ENCODE measurements at places on chromosomes 1 and 21.

- DNase-seq, result no peak
These were observed 28.5 kb upstream of the LRRC8C start for GRCh38 chr1:89604414-89604735.

- DNase-seq, result no peak
These were observed 27.2 kb downstream of the PROK1 start for GRCh38 chr1:110477967-110478640.

- DNase-seq, result peak; percentile 10
These were observed 146.1 kb upstream of the FGGY start for GRCh38 chr1:59150577-59151386.

- no peak for DNase-seq
These were observed 961 bp downstream of the RBM15 start for GRCh38 chr1:110340207-110340468.

DNA sequence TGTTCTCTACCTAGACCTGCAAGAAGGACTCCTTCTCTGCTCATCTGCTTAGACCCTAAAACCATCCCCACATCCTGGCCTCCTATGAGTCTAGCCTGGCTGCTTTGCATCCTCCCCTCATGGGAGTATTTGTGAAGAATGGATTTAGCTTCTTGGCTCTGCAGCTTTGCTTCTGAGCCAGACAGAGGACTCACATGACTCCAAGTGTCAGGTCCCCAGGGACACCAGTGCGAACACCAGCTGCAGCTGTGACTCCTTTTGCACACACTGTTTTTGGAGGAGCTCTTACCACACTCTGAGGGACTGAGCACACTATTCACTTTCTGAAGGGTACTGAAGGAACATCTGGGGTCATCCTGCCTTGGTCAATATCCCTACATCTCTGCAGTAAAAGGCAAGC lies 131.8 kb upstream of the SGIP1 start:
- DNase-seq, result no peak

GRCh38 chr1:219514728-219515127 lies 98.2 kb downstream of the ZC3H11B start:
- no peak for DNase-seq

DNA sequence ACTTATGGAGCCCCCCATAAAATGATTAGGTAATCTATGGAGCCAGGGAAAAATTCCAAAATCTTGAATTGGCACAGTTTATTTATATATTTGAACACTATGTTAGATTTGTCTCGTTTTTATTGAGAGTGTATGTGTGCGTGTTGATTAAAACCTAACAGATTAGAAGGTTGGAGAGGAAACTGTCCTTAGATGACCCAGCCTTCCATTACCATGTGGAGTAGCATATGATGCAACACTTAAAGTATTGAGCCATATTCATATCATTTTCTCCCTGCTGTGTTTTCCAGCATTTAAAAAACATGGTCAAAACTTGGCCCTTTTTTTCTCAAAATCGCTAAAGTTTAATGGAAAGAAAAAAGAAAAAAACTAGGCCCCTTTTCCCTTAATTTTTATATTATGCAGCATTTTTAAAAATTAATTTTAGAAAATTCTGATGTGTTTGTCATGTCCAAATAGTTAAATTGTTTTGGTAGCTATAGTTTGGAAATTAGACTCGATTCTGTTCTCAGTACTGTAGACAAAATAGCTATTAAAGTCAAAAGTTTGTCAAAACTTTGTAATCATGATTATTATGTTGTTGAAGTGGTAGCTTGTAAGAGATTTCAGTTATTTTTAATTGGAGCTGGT lies 2.3 kb downstream of the LRRC8D start:
- DNase-seq, result no peak

DNA sequence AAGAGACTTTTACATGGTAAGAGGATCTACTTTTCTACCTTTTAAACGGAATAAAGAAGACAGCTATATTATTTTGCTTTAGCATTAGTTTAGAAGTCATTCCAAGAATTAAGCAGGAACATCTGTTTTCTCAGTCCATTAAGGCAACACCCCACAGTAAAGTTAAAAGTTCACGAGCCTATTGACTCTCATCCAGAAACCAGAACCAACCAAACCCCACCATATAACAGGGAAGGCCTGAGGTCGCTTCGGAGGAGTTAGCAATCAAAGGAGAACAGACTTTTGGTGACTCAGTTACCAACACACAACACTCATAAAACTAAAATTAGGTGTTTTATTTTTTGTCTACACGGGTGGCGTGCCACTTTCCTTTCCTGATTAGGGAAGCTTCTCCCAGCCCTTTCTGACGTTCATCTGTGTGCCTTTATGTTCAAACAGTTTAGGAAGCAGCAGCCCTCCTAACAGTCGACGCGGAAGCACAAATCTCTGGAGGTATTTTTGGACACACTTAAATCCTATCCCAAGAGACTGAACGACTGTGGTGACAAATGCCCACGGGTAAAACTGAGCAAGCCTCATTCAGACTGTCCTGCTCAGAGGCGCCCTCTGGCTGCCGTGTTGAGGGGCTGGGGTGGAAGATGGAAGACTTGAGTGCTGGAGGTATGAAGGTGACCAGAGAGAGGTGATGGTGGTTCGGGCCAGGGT lies 8.6 kb upstream of the PLA2G2C start:
- DNase-seq, result peak; percentile 72

DNA sequence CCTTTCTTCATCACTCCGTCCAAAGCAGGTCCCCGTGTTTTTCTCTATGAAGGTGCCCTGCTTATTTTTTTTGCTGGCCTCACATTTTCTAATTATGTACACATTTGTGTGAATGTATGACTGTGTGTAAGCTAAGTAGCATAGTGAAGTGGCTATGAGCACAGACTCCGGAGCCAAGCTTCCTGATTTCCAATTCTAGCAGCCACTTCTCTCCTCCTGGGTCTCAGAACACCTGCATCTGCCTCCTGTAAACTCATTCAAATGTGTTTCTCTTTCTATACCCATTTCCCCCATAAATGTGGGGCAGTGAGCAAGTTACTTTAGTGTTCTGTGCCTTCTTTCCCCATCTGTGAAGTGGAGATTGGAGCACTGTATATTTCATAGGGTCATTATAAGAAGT lies 2.1 kb downstream of the SLAMF6 start:
- DNase-seq, result no peak

DNA sequence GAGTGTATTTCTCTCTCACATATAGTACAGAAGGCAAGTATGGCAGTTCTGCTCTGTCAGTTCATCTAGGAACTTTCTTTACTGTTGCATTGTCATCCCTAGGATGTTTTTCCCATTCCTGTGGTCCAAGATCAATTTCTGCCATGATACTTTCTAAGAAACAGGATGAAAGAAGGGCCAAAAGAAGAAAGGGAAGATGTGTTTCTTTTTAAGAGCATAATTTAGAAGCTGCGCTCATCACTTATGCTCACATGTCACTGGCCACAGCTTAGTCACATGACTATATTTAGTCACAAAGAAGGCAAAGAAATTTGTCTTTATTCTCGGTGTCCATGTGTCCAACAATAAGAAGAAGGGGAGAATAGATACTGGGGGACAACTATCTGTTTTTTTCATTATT lies 7.0 kb upstream of the MAST2 start:
- DNase-seq, result no peak

- DNase-seq, result no peak
These were observed 75.5 kb upstream of the MACF1 start for GRCh38 chr1:39128959-39129358.

DNA sequence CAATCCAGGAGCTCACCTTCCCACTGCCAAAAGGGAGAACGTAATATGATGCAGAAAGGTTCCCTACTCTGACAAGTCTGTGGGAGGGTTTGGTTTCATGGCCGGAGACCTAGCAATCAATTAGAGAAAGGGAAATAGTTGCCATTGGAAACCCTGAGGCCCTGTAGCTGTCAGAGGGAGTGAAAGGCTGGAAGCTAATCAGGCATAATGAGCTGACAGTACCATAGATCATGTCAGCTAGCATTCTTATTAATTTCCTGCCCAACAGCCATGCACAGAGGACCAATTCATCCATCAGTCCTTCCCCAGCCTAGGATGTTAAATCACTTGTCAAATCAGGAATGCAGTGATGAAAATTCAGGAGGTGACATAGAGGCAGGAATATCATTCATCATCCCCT lies 527.3 kb downstream of the PLPP3 start:
- DNase-seq, result no peak

GRCh38 chr1:91752324-91752723 lies 133.6 kb downstream of the TGFBR3 start:
- peak; percentile 6 for DNase-seq

DNA sequence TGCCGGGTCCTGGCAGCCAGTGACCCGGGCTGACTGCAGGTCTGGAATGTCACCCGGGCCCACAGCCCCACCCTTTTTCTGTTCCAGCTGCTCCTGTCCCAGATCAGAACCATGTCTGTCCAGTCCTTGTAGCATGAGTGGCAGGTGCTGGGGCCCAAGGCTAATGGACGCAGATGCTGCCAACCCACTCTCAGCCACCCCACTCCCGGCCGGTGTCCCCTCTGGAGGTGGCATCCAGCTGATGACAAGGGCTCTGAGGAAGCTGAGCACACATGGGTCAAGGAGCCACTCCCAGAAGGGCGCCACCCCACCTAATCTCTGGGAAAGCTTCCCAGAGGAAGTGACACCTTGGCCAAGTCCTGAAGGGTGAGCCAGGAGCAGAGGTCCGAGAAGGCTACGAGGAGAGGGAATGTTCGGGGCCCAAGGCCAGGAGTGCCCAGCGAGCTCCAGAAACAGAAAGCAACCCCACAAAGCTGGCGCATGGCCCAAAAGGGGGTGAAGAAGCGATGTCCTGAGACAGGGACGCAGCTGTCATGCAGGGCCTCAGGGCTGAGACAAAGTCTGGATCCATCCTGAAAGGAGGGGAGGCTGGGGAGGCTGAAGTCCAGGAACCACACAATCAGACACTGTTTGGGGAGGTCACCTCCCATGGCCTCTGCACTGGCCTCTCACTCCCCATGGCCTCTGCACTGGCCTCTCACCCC lies 39.5 kb downstream of the ACOT7 start:
- no peak for DNase-seq

GRCh38 chr1:64745181-64745985 lies 508 bp downstream of the RAVER2 start:
- peak; percentile 8 for DNase-seq
